ENCODE measurements at places on chromosomes 4 and X.

- peak; percentile 34 for DNase-seq
Measured at GRCh38 chr4:22897520-22898108, 204.9 kb downstream of the GBA3 start.

- no peak for DNase-seq
Measured at GRCh38 chr4:186029571-186030398, 39.2 kb upstream of the TLR3 start.

DNA sequence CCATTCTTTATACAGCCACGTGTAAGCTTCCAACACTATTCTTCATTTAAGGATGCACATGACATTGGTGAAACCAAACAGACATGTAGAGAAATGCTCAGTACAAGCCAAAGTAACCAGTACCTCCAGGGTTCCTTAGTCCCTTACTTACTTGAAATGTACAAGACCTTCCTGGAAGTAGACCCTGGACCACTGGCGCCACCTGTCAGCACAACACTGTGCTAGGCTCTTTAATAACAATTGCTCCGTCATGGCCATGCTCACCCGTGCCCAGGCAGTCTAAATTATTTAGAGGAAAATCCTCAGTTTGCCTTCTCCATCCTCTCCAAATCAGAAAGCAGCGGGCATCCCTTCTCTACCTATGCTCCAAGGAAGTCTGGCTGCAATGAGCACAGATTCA, 52.7 kb downstream of the ADGRA3 start:
- DNase-seq, result no peak

GRCh38 chr4:85864259-85865205, 389.6 kb downstream of the ARHGAP24 start:
- DNase-seq, result no peak

Data from PC-3 (cell line).